Stimulated activated CD8-positive, alpha-beta memory T cell treated with anti-CD3 and anti-CD28 coated beads, Interleukin-2, amount 100 ng/mL, for 48 hours (primary cell): ENCODE measurements at places on chromosomes 5 and 9.

- no peak for DNase-seq
Measured at GRCh38 chr5:58703925-58704555, 121.2 kb downstream of the RAB3C start.

- DNase-seq = no peak
Measured at GRCh38 chr9:113580954-113581311, 117.4 kb downstream of the RGS3 start.

DNA sequence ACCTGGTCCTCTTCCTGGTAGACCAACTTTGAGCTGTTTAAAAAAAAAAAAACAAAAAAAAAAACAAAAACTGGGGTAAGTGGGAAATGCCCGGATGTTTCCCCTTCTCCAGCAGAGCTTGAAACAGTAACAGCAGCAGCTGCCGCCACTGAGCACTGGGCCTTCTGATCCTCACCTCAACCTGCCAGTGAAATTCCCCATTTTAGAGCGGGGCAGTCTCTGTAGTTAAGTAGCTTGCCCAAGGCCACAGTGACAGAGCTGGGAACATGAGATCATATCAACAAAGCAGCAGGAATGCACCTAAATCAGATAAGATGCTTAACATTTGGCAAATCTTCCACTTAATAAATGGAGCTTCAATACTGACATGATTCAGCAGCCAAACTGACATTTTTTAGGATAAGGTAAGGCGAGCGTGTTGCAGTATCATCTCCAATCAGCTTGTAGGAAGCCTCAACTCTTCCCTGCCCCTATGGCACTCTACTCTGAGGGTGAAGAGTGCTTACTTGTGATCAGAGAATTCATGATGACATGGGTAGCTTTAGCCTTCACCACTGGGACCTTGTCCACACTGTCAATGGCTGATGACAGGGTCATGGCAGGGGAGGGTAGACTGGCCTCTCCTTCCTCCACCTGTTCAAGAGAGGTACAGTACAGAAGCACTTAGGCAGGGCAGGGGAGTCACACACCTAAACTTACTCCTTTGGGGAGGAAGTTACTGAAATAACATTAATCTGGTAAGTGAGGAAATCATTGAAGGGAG is 9.3 kb downstream of the KIAA1191 start:
- DNase-seq = no peak

- no peak for DNase-seq
Measured at GRCh38 chr5:129378961-129379360, 81.1 kb upstream of the ADAMTS19 start.

DNA sequence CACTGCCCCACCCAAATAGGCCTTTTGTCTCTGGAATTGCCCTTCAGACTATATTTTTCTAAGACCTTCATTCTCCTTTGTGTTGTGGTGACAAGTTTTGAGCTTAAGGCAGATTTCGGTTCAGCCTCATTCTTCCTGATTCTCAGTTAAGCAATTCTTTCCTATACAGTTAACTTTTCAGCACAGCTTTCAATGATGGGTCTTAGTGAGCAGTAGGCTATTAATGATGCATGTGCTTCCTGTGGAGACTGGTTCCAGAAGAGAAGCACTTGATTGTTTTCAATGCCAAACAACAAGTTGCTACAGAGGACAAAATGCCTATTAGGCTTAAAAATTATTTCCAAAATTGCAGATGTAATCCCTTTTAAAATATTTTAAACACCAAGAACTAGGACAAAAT is 47.7 kb upstream of the TLX3 start:
- DNase-seq = no peak

DNA sequence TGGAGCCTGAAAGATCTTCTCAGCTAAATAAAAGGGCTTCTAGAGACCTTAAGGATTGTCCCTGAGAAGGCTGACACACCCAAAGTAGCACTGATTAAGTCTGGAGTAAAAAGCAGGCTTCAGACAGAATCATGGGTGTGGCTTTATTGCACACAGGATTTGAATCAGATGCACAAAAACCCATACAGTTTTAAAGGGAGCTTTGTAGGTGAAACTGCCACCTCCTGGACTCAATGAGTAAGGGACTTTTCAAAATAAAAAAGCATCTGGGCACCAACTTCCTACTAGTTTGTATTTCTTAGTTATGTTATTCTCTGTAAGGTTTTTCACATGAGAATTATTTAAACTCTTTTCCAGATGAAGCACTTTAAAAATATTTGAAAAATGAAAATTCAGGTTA is 129.4 kb downstream of the EDIL3 start:
- DNase-seq = no peak
